ENCODE measurements at places on chromosomes 4 and X.

- DNase-seq = no peak
Observed at GRCh38 chr4:111986095-111986494, 159.2 kb upstream of the FAM241A start.

DNA sequence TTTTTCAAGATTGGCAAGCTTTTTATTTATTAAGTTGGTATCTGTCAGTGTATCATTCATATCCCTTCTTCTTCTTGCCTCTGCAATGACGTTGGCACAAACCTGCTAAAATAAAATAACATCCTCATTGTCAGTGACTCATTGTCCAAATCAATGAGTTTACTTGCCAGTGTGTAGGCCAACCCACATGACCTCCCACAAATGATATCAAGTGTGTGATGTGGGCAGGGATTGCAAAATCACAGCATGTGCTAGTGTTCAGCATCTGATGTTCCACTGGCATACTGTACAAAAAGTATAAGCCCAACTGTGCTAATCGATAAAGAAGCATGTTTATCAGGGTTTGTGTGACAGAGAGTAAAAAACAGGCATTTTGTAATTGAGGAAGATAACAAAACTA is 25.5 kb downstream of the GPAT3 start:
- DNase-seq = no peak

- DNase-seq = no peak
Observed at GRCh38 chr4:115145393-115146160, 32.2 kb upstream of the NDST4 start.

DNA sequence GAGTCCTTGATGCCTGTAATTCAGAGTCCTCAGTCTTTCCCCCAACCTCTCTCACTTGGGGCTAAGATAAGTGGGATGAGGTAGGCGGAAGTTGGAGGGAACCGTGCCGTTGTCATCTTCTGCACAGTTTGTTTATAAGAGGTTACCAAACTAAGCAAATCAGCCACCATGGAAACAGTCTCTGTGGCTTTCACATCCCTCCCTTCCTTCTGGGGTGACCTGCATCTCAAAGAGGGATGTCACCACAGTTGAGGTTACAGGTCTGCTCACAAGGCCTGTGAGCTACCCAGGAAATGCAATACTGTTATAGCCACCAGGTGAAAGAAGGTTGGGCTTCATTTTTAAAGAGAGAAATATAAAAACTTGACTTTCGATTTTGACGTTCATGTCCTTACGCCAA is 26.3 kb downstream of the RTL5 start:
- DNase-seq = no peak

DNA sequence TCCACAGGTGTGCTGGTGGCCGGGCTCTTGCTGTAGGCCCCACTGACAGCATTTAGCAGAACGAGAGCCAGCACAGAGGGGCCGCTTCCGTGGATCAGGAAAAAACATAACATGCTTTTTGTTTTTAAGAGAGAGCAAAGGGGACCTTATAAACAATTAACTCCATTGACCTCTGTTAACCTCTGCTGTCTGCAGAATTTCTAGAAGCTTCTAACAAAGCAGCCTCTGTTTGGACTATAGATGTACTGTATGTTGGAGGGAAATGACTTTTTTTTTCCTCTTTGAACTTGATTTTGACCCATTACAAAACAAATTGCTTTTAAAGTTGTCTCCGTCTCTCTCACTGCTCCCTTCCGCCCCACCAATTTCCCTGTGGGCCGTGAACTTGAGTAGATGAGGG is 210.7 kb downstream of the FRAS1 start:
- DNase-seq = no peak

DNA sequence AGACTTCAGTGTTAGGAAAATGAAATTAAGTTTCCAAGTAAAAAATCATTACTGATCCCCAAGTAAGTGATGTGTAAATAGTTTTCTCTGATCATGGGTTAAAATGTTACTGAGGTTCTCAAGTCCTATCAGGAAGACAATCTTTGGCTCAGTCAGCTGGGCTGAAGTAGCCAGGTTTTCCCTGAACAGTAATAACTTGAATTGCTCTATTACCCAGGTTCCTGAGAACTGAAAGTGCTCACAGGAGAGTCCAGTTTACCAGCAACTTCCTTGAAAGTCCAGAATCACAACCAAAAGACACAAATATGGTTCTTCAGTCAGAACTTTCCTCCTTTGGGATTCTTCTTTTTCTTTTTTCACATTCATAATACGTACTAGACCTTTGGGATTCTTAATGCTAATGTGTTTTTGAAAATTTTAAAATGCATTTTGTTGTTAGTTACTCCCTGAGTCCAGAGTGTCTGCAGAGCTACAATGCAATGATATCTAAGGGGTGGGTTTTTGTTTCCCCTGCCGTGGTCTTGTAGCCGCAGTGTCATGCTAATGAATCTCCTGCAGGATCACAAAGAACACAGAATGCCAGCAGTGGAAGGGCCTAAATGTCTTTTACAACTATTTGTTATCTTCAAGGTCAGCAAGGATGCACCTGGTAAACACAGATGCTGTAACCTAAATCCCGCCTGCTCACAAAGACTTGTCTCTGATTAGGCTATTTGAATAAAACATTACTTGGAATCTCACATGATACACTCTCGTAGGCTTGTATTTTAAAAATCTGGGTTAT is 439.8 kb upstream of the NR3C2 start:
- no peak for DNase-seq
